ENCODE measurements at places on chromosomes 3 and 15.

GRCh38 chr3:64728428-64728827 is 40.6 kb upstream of the ADAMTS9 start:
- no peaks in the 10 kb centered on the region for H3K27me3 ChIP-seq
- no peak overlapping the region for H3K27ac ChIP-seq
- H3K4me3 ChIP-seq, result no peak overlapping the region
- H3K4me1 ChIP-seq, result no peaks in the 10 kb centered on the region
- H3K36me3 ChIP-seq, result no peaks in the 10 kb centered on the region

DNA sequence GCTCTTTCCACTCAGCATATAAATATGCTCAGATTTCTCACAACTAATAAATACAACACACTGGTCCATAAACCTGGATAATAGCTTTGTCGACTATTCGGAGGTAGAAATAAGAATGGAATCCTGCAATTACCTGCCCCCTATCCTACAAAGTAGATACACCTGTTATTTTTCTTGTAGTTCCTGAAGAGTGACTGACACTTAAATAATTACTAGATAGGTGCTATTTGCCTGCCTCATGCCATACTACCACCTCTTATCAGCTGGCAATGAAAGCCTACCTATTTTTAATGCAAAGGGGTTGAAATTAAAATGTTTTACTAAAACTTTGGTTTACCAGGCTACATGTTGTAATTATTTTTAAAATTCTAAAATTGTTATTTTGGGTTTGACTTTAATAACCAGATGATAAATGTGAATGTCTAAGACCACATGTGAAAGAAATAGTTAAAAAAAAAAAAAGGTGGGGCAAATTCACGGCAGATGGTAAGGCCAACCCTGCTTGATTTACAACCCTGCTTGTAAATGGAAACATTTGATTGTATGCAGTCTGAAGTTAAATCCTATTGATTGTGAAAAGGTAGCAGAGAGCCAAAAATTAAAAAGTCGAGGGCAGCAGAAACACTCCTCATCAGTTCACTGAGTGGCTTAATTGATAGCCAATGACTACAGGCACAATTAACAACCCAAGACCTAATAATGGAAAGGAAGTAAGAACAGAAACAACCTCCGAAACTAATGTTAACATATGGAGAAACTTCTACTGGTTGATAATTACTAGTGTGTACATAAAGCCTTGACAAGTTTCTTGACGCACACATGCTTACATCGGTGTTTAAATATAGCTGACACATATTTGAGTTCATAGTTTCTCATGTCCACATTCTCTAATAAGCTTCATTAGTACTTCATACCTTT is 8.9 kb downstream of the PEAK1 start:
- H3K27ac ChIP-seq, result peak overlapping the region; percentile 18
- peaks cover 32% of the 10 kb centered on the region for H3K4me1 ChIP-seq
- H3K4me3 ChIP-seq, result peak overlapping the region; percentile 77
- H3K27me3 ChIP-seq, result no peaks in the 10 kb centered on the region
- no peaks in the 10 kb centered on the region for H3K36me3 ChIP-seq
- no peak for DNase-seq

GRCh38 chr15:69517052-69517451 is 64.4 kb downstream of the RPLP1 start:
- no peaks in the 10 kb centered on the region for H3K36me3 ChIP-seq
- H3K4me1 ChIP-seq, result no peaks in the 10 kb centered on the region
- DNase-seq, result no peak
- H3K4me3 ChIP-seq, result no peak overlapping the region
- H3K27ac ChIP-seq, result no peak overlapping the region

- no peaks in the 10 kb centered on the region for H3K27me3 ChIP-seq
- H3K4me3 ChIP-seq, result peak overlapping the region; percentile 36
- peaks cover 4% of the 10 kb centered on the region for H3K36me3 ChIP-seq
- H3K4me1 ChIP-seq, result peaks cover 52% of the 10 kb centered on the region
Measured at GRCh38 chr3:182914341-182914740, 66.0 kb downstream of the DCUN1D1 start.

DNA sequence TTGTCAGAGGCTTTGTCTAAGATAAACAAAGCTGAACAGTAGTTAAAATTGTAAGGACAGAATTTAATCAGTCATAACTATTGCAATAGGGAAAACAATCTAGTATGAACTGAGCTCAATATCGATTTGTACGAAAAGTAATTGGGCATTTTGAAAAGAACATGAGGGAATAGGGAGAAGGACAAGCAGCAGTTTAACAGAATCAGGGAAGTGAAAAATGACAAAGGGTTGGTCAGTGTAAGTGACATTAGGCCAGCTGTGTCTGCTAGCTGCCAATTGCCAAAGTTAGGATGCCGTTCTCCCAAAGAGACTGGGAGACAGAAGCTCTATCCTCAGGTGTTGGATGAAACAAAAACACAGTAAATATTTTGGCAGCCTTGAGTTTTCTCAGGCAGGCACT is 3.3 kb upstream of the DNAJA4 start:
- no peak for DNase-seq
- H3K27ac ChIP-seq, result no peak overlapping the region
- H3K4me1 ChIP-seq, result peaks cover 11% of the 10 kb centered on the region
- H3K36me3 ChIP-seq, result no peaks in the 10 kb centered on the region

DNA sequence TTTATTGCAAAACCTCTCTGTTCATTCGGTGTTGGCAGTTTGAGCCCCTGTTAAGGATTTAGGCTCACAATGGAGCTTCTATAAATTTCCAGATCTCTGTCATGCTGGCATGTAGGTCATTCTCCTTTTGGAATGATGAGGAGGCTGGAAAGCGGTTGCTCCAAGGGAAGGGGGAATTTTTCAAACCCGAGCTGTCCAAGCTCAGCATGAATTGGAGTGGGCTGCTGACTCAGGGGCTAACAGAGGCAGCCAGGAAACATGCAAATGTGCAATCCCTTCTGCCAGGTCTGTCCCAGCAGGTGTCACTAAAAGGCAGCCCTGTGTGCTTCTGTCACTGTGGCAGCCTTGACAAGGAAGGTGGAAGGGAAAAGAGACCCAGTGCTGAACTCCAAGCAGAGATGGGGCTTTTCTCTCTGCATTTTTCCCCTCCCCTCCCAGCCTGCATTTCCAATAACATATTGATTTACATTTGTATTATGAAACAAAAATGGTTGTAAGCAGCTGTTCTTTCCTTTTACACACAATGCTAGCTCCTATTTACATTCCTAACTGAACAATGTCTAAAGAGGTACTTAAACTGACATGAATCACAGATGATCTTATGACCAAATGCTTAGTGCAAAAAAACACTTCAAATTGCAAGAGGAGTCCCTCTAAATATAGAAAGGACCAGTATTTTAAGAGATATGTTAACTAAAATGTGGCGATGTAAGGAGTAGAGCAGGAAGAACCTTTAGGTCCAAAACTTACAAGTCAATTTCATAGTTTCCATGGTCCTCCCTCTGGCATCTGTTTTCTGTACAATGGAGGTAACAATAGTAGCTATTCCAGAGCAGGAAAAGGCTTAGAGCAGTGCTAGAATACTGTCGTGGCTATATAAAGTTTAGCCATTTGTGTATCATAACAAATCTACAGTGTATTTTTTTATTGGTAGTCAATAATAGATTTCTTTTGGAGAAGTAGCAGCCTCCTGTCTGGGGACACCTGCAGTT is 84.5 kb upstream of the ATP10A start:
- no peaks in the 10 kb centered on the region for H3K36me3 ChIP-seq
- DNase-seq, result no peak
- no peak overlapping the region for H3K4me3 ChIP-seq
- no peaks in the 10 kb centered on the region for H3K27me3 ChIP-seq
- no peak overlapping the region for H3K27ac ChIP-seq
- H3K4me1 ChIP-seq, result no peaks in the 10 kb centered on the region

DNA sequence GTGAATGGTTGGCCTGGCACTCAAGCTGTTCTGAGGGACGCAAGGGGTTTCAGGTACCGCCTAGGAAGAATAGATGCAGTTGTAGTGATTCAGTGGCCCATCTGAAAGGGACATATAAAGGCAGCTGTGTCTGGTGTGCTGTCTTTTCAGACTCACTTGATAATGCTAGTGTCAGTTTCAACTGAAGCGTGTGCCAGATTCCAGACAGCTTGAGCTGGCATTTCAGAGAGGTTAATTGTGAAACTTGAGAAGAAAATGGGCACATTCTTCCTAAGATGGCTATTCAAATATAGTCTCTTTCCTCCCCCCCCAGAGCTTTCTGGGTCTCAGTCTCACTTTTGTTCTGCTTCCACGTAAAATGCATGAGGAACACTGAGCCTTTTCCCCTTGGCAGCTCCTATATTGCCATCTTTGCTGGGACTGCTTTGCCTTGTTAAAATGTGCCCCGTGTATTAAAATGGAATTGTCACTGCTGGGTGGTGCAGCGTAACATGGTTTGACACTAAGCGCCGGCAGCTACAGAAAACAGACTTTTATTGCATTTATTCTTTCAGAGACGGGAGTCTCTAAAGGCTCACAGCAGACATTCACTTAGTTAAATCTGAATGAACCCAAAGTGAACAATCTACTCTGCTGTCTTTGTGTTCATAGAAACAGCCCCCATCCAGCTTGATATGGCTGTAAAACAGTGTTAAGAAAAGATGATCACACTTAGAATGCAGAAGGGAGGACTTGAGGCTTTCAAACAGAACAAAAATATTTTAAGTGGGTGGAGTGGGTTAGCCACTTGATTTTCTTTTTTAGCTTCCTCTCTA is 478.7 kb downstream of the RBMS3 start:
- H3K4me1 ChIP-seq, result no peaks in the 10 kb centered on the region
- no peak overlapping the region for H3K27ac ChIP-seq
- DNase-seq, result no peak

DNA sequence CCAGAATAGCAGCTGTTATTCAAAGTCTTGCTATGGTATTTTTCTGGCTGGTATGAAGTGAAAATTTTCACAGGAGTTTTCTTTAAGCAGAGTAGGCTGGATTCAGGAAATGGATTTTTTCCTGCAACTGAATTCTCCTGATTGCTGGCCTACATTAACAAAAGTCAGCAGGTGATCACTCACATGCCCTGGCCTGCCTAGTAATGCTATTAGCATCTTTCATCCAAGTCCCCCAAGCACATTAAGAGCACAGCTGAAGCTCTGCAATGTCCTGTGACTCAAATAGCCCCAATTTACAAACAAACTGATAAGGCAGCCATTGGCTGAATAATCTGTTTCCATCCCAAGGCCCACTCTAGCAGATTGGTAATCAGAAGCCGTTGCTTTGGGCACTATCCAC is 688.3 kb upstream of the LMCD1 start:
- no peak overlapping the region for H3K4me3 ChIP-seq

Measured in activated T-cell treated with anti-CD3 and anti-CD28 coated beads, Interleukin-2, amount 50 U/mL, for 72 hours (primary cell).